ENCODE measurements at places on chromosomes 7 and 10. TPM values are rescaled to one million over a fixed set of nuclear protein-coding genes. Genes with fewer than 3 reads are reported as not detected.

FAM237B gene
- total RNA-seq: not detected

SHTN1 gene
- 33.1 TPM for total RNA-seq

MYO1G gene
- 0.09 TPM for total RNA-seq

IKZF1 gene
- not detected for total RNA-seq

ITPRID1 gene
- not detected for total RNA-seq

Measured in A549 treated with CpdA at 1 μM for 4 hours (cell line).